ENCODE measurements at places on chromosomes 12 and 14. TPM values are rescaled to one million over a fixed set of nuclear protein-coding genes. Genes with fewer than 3 reads are reported as not detected.

GRCh38 chr12:116064493-116064892, 213.0 kb downstream of the MED13L start:
- DNase-seq, result no peak
- no peak overlapping the region for H3K27ac ChIP-seq
- H3K27me3 ChIP-seq, result no peaks in the 10 kb centered on the region
- no peak overlapping the region for H3K4me3 ChIP-seq
- peaks cover 4% of the 10 kb centered on the region for H3K4me1 ChIP-seq

The SUDS3 gene
- 30.8 TPM for total RNA-seq

The CELA1 gene
- total RNA-seq, result 1.1 TPM

DNA sequence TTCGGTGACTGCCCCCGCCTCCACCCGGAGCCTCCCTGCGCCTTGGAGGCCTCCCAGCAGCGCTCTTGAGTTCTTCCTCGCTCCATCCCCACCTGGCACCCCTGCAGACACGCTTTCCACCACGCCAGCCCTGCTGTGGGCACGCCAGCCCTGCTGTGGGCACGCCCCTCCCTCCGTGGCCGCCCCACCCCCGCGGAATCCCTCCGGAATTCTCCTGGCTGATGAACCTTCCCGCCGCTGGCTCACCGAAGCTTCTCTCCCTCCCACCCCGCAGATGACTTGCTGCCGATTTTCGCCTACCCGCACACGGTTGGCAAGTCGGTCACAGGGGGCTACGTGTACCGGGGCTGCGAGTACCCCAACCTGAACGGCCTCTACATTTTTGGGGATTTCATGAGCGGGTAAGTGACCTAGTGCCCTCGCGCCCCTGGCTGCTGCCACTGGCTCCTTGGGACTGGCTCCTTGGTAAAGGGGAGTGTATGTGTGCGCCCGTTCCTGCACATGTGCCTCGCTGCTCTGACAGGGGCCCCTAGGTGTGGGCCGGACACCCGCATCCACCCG, 15.2 kb downstream of the HHIPL1 start:
- no peak for DNase-seq
- H3K4me1 ChIP-seq, result no peaks in the 10 kb centered on the region
- no peaks in the 10 kb centered on the region for H3K36me3 ChIP-seq
- H3K27ac ChIP-seq, result no peak overlapping the region
- H3K4me3 ChIP-seq, result no peak overlapping the region

- no peak for DNase-seq
- H3K4me3 ChIP-seq, result no peak overlapping the region
- no peaks in the 10 kb centered on the region for H3K36me3 ChIP-seq
- no peaks in the 10 kb centered on the region for H3K27me3 ChIP-seq
Observed at GRCh38 chr12:126949558-126949957, 1317.4 kb upstream of the TMEM132C start.

GRCh38 chr14:50829489-50830043, 1.4 kb downstream of the NIN start:
- H3K36me3 ChIP-seq, result peaks cover 7% of the 10 kb centered on the region
- peak overlapping the region; percentile 72 for H3K4me3 ChIP-seq
- H3K27ac ChIP-seq, result peak overlapping the region; percentile 76
- no peaks in the 10 kb centered on the region for H3K27me3 ChIP-seq
- DNase-seq, result no peak
- peaks cover 44% of the 10 kb centered on the region for H3K4me1 ChIP-seq

The OTOGL gene
- not detected for total RNA-seq

DNA sequence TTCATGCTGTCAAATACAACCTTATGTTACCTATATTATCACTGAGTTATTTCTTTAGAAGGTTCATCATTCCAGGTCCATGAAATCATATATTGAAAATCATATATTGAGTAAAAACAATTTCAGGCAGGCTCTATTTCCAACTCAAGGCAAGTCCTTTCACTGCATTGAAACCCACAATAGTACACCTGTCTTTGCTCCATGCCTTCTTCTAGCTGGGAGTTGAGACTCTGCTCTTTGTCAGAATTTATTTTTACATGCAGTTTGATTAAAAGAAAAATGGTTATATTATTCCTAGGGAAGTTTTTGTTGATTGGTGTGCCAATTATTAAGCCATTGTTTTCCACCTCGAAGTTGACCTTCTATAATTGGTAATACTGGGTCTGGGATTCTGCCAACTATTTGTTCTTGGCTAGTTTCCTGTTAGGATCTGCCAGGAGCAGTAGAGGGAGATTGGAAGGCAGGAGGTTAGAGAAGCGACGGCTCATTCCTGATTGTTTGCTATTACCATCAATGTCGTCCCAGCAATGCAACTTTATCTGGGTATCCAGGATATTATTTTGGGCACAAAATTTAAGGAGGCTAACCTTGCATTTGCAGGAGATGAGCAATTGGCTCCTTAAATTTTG, 79.5 kb upstream of the MIS18BP1 start:
- no peaks in the 10 kb centered on the region for H3K4me1 ChIP-seq
- no peaks in the 10 kb centered on the region for H3K36me3 ChIP-seq
- no peak for DNase-seq
- no peaks in the 10 kb centered on the region for H3K27me3 ChIP-seq
- no peak overlapping the region for H3K4me3 ChIP-seq
- H3K27ac ChIP-seq, result no peak overlapping the region

- H3K27ac ChIP-seq, result no peak overlapping the region
- DNase-seq, result no peak
- H3K4me1 ChIP-seq, result no peaks in the 10 kb centered on the region
- no peak overlapping the region for H3K4me3 ChIP-seq
Observed at GRCh38 chr12:49789992-49790391, 38.2 kb downstream of the NCKAP5L start.

- H3K27ac ChIP-seq, result no peak overlapping the region
- no peak for DNase-seq
- H3K4me3 ChIP-seq, result no peak overlapping the region
- no peaks in the 10 kb centered on the region for H3K27me3 ChIP-seq
- no peaks in the 10 kb centered on the region for H3K4me1 ChIP-seq
- no peaks in the 10 kb centered on the region for H3K36me3 ChIP-seq
Observed at GRCh38 chr14:78028471-78028870, 141.7 kb upstream of the NRXN3 start.

DNA sequence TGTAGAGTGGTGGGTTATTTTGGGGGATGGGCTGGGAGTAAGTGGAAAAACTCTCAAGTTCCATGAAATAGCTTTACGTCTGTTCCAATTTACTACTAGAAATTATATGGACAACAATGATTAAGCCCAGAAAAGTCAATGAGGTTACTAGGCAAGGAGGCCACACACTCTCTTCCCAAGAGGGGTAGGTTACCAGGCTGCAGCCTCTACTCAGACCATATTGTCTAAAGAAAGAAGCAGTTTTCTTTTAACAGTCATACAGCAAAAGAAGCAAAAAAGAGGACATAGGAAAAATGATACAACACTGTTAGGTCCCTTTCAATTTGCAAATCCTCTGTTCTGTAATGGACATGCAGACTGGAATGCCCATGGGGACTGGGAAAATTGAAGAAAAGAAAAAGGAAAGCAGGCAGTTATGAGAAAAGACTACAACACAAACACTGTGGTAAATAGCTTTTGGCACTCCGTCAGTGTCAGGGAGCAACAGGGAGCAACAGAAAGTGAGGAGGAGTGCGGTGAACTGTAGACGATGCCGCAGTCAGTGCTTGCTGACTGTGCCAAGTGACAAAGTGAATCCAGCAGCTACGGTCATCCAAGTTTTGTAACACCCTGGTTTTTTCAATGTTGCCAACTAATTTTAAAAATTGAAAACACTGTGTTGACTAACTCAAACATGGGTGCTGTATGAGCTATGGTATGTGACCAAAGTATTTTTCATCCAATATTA, 39.8 kb upstream of the HMGA2 start:
- no peaks in the 10 kb centered on the region for H3K27me3 ChIP-seq
- no peaks in the 10 kb centered on the region for H3K36me3 ChIP-seq

DNA sequence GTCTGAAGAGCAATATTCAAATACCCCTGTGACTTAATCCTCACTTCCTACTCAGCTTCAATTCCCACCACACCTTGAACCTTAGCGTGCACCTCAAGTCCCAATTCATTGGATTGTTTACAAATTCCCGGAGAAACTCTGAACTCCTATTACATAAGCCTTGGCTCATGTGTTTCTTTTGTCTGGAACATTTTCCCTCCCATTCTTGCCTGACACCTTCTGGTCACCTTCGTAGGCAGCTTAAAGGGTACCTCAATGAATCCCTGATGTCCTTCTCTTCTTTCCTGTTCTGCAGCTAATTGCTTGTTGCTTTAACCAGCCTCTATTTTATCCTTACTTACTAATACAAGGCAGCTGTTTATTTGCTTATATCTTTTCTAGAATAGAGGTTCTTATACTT, 85.0 kb upstream of the SEL1L start:
- no peaks in the 10 kb centered on the region for H3K36me3 ChIP-seq
- no peak overlapping the region for H3K4me3 ChIP-seq
- no peak overlapping the region for H3K27ac ChIP-seq
- no peak for DNase-seq
- no peaks in the 10 kb centered on the region for H3K4me1 ChIP-seq

- H3K4me3 ChIP-seq, result no peak overlapping the region
- no peak overlapping the region for H3K27ac ChIP-seq
- DNase-seq, result no peak
- peaks cover 20% of the 10 kb centered on the region for H3K4me1 ChIP-seq
- no peaks in the 10 kb centered on the region for H3K27me3 ChIP-seq
- H3K36me3 ChIP-seq, result no peaks in the 10 kb centered on the region
Observed at GRCh38 chr14:74938531-74939495, 15.8 kb upstream of the RPS6KL1 start.

DNA sequence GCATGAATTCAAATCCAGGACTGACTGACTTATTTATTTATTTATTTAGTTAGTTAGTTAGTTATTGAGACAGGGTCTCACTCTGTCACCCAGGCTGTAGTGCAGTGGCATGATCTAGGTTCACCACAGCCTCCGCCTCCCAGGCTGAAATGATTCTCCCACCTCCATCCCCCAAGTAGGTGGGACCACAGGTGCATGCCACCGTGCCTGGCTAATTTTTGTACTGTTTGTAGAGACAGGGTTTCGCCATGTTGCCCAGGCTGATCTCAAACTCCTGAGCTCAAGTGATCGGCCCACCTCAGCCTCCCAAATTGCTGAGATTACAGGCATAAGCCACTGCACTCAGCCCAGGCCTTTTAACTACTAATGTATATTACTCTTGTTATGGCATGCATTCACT, 36.0 kb downstream of the BTG1 start:
- no peaks in the 10 kb centered on the region for H3K27me3 ChIP-seq
- H3K4me3 ChIP-seq, result no peak overlapping the region
- peaks cover 12% of the 10 kb centered on the region for H3K4me1 ChIP-seq
- DNase-seq, result no peak

DNA sequence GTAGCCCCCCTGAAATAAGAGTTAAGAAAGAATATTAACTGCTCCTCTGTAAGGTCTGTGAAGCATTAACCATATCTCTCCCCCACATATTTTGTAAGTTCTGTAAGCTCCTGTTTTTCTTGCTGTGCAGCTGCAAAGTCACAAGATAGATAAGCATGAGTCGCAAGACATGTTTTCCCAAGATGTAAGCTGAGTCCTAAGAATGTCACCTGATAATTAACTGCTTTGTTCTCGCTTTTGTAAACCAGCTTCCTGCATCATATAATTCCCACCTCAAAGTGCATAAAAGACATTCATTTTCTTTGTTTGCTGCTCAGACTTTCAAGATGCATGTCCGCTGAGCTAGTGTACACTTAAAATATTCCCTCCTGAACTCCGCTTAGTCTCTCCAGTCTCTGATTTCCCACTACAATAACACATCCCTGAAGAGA, 27.0 kb upstream of the PHC1 start:
- DNase-seq, result no peak
- no peak overlapping the region for H3K27ac ChIP-seq
- no peaks in the 10 kb centered on the region for H3K36me3 ChIP-seq

The BHLHE41 gene
- 0.42 TPM for total RNA-seq

The MYF5 gene
- total RNA-seq, result not detected

DNA sequence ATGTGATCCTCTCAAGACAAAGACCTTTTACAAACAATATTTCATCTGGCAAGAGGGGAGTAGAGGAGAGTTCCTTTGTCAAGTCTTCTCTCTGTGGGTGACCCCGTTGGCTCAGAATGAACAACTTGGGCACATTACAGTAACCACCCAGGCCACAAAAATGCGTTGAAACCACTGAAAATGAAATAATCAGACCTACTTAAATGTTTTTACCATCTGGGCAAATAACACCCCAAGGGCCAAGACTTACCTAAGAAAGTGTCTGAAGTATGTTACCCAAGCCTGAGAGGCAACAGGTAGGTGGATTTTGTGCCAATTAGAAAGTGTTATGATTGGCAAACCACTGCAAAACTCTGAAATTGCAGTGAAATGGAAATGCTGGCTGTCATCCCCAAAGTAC, 1.3 kb downstream of the TC2N start:
- peaks cover 67% of the 10 kb centered on the region for H3K4me1 ChIP-seq
- H3K27me3 ChIP-seq, result no peaks in the 10 kb centered on the region
- no peak for DNase-seq
- H3K27ac ChIP-seq, result peak overlapping the region; percentile 91

The OR10A7 gene
- total RNA-seq, result not detected

DNA sequence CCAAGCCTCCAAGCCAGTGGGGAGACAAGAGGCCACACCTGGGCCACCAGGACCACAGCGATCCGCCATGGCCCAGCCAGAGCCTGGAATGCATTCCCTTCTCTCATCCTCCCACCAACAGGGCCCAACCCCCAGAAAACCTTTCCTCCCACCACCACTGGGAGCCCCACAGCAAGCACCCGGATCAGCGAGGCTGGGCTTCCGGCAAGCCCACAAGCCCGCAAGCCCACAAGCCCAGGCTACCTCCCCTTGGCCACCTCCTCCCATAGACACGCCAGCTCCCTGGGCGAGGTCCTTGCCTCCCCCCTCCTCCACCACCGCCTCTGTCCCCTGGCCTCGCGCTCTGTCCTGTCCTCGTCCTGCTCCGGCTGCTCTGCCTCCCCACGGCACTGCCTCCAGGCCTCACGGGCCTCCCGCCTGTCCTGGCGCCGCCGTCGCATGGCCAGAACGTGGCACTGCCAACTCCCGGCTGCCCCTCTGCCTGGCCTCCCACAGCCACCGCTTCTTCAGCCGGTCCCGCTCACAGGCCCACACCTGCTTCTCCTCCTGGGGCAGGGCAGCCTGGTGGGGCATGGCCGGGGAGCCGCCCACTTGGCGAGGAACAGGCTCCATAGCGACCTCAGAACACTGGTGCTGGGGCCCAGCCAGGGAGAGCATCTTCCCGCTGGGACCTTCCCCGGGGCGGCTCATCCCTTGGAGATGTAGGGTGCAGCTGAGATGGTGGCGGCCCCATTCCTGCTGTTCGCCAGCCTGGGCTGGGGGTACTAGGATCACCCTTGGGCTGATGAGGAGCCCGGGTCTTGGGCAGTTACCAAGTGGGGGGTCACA, 5.6 kb downstream of the CDK2AP1 start:
- H3K27ac ChIP-seq, result no peak overlapping the region
- no peak overlapping the region for H3K4me3 ChIP-seq
- no peak for DNase-seq
- H3K27me3 ChIP-seq, result no peaks in the 10 kb centered on the region
- peaks cover 18% of the 10 kb centered on the region for H3K4me1 ChIP-seq

All from naive thymus-derived CD4-positive, alpha-beta T cell (primary cell).